ENCODE measurements at places on chromosomes 12 and 14.

DNA sequence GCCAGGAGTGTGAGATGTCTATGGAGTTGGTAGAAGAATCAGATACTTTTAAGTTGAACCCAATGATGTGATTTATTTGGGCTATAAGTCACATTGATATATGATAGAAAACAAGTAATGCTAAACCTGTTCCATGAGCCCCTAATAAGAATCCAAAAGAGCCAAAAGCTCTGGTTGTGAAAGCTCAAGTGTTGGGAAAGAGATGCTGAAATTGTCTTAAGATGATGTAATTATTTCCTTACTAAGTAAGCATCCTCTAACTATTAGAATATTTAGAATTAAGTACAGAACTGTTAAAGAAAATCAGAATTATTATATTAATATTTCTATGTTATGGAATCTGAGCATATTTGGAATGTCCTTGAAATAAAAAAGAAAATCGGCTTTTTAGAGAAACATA is 17.6 kb upstream of the SLC2A13 start:
- no peak for DNase-seq

GRCh38 chr12:72346363-72346944 is 74.3 kb downstream of the TRHDE start:
- no peak for DNase-seq

DNA sequence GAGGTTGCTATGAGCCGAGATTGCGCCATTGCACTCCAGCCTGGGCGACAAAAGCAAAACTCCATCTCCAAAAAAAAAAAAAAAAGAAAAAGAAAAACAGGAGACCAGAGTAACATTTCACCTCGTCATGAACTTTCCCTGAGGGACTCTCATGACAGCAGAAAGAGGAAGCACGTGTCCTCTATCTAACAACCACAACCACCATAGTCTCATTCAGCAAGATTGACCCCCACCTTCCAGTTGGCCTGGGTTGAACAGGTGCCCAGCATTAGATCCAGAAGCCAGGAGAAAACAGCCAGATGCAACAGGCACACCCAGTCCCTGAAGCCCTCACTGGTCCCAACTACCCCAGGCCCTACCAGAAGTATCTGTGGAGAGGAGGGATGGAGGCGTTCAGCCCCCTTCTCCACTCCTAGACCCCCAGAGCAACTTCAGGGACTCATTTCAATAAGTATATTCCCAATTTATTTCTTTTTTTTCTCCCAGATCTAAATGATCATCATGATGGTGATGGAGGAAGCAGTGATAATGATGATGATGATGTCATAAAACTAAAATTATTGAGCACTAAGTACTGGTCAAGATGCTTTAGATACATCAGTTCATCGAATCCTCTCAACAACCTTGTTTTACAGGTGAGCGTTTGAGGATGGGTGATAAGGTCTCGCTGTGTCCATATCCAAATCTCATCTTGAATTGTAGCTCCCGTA is 235.0 kb downstream of the EFCAB11 start:
- no peak for DNase-seq

DNA sequence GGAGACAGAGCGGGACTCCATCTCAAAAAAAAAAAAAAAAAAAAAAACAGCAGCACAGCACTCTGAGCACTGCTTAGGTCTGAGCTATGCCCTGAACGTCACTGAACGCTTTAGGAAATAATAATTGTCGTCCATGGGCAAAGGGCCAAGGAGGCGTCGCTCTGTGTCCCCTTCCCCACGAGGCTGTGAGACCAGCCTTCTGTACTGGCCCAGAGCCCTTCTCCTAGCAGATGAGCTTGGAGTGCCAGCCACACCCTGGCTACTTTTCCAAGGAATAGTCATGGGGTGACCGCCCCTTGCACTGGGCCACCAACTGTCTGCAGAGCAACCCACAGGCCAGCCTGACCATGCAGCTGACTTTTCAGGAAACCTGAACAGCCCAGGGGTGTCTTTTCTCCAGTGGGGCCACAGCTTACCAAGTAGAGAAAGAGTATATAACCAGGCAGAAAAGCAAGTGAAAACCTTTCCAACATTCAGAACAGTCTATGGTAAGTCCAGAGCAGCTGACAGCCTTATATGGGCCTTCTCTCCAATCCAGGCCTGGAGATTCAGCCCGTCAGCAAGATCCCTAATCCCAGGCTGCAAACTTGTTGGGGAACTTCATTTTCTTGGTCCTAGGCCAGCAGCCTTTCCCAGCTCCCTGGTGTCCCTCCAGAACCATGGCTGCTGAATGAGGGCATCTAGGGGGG is 28.5 kb downstream of the CD9 start:
- no peak for DNase-seq

- DNase-seq: no peak
Observed at GRCh38 chr12:102095677-102096263, 24.1 kb downstream of the NUP37 start.

DNA sequence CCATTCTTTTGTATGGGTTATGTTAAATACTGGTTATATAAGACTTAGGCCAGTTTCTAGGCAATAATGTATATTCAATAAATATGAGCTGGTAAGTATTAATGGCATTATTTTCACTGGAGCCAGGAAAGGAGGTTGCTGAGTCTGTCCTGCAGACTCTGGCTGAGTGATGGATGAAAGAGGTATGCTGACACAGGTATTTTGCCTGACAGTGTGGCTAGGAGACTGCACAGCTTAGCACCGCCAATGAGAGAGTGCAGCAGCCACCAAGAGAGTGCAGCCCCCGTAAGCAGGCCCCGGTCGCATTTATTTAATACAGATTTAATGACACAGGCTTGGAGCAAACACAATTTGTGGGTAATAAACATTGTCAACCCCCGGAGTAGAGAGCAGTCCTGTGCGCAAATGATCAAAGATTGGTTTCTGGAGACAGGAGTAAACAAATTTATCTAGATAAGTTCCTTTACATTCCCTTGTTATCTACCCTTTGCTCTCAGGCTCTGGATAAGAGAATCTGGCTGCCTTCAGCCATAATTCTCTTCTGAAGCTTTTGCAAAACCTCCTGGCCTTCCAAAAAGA is 37.4 kb downstream of the TMTC3 start:
- DNase-seq: no peak

GRCh38 chr14:65352964-65353530 is 59.5 kb upstream of the FUT8 start:
- DNase-seq: no peak

GRCh38 chr14:36021591-36022320 is 154.8 kb downstream of the PTCSC3 start:
- no peak for DNase-seq

Measured in GM12891 (cell line).